ENCODE measurements at places on chromosomes 7 and 10.

- DNase-seq, result no peak
Measured at GRCh38 chr10:49837051-49837478, 74.9 kb upstream of the OGDHL start.

- no peak for DNase-seq
Measured at GRCh38 chr7:22725585-22725984, 1.4 kb upstream of the IL6 start.

GRCh38 chr7:155237297-155237696 lies 60.4 kb upstream of the INSIG1 start:
- DNase-seq, result no peak

DNA sequence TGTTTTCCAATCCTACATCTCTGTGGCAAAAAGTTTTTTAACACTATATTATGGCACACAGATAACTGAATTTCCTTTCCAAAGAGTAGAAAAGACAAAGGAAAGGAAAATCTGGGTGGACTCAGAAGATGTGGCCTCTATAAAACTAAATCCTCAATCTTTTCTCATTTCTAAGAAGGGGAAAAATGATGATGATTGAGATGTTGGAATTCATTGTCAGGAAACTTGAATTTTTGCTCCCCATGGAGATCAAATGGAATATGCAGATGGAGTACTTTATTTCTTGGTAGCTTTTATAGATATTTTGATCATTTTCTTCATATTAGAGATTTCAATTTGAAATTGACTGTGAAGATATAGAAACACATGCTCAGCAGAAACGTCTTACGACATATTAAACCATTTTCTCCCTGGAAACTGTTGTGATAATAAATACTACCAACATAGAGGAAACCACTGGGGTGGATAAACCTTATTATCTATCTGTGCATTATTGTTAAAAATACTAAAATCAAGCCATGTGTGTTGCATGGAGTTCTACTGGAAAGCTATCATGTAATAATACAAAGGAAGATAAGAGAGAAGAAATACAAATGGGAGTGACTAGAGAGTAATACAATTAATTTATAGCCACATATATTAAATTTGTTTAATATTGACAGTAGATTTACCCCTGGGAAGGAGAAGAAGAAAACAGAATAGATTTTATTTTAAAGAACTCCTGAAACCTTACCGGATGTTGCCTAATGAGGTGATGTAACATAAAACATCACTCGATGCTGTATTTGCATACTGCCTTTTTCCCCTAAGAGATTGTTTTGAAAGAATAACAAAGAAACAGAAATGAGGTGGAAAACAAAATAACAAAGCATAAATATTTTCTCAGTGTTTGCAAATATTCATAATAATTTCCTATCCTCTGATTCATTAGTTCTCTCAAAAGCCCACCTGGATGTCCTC lies 931.2 kb upstream of the C7orf33 start:
- no peak for DNase-seq

GRCh38 chr10:97584798-97585438 lies 729 bp downstream of the HOGA1 start:
- no peak for DNase-seq

- DNase-seq, result peak; percentile 83
Measured at GRCh38 chr10:62779487-62780248, 24.9 kb upstream of the ADO start.

GRCh38 chr7:123580406-123581161 lies 21.0 kb upstream of the ASB15 start:
- no peak for DNase-seq

- no peak for DNase-seq
Measured at GRCh38 chr7:149584530-149584929, 86.9 kb upstream of the ZNF746 start.

- DNase-seq, result no peak
Measured at GRCh38 chr10:87966459-87966858, 103.0 kb downstream of the PTEN start.

DNA sequence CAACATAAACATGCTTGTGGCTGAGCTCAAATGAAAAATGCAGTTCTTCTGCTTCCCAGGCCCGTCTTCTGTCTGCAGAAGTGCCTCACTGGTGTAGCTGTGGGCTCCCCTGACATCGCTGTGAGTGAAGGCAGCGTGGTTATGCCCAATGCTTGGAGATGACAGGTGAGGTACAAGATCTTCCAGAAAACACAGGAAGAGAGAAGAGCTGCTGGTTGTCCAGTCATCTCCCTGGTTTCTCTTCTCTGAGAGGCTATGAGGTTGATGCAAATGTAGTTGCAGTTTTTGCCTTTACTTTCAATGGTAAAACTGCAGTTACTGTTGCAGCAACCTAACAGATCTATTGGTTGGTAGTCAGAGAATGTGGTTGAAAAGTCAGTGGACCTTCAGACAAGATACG lies 223.6 kb downstream of the GATA3 start:
- DNase-seq, result peak; percentile 32

DNA sequence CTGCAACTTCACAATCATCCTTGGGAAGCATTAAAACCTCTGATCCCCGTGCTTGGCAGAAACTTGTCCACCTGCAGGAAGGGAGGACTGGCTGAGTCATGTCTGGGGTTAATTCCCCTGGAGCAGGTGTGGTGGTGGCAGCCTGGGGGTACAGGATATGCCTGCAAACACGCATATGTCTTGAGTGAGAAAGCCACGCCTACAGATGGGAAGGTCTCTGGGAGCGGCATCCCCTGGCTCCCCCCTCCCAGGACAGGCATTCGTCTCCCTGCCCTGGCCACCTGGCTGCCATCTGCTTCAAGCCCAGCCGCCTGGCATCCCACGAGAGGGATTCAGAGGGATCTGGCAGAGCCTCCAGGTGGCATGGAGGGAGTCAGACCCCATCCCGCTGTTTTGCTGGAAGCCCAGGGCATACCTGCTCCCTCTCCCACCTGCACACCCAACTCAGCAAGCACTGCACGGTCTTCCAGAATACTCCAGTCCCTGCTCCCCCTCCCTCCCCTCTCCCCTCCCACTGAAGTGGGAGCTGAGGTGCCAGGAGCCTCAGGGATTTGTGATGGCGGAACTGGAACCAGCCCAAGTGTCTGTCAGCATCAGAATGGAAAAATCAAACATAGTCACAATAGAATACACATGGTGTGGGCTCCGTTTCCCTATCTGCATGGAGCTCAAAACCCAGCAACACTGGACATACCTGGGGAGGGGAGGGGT lies 61.0 kb downstream of the CAMK2B start:
- DNase-seq, result no peak

DNA sequence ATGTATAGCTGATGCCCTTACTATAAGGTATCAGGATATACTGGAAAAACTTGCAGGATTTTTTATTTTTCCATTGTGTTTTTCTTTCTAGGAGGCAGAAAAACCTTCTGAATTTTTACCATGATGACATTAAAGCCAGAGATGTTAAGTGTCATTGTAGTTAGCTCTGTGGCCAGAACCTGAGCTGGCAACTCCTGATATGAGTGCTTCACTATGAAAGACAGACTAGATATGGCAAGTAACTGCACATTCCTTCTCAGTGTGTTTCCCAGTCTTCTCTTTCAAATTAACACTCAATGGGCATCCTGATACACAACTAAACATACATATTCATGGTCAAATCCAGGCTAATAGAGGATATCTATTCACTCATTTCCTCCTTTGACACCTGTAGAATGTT lies 166.2 kb downstream of the CTTNBP2 start:
- no peak for DNase-seq

DNA sequence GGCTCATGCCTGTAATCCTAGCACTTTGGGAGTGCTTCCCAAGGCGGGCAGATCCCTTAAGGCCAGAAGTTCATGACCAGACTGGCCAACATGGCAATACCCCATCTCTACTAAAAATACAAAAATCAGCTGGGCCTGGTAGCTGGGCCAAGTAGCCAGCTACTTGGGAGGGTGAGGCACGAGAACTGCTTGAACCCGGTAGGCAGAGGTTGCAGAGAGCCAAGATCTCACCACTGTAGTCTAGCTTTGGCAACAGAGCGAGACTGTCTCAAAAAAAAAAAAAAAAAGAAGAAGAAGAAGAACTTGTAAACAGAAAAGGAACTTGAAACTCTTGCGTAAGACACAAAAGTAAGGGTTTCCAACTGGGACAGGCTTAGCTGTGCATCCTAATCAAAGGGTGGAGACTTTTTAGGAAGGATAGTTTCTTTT lies 5.6 kb upstream of the IFIT2 start:
- DNase-seq, result no peak

GRCh38 chr7:44059219-44060090 lies 5.9 kb downstream of the PGAM2 start:
- DNase-seq, result no peak

DNA sequence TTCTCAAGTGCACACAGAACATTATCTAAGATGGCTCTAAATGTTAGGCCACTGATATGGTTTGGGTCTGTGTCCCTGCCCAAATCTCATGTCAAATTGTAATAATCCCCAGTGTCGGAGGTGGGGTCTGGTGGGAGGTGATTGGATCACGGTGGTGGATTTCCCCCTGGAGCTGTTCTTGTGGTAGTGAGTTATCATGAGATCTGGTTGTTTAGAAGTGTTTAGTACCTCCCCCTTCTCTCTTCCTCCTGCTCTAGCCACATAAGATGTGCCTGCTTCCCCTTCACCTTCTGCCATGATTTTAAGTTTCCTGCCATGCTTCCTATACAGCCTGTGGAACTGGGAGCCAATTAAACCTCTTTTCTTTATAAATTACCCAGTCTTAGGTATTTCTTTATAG lies 11.2 kb upstream of the GSTK1 start:
- DNase-seq, result no peak

DNA sequence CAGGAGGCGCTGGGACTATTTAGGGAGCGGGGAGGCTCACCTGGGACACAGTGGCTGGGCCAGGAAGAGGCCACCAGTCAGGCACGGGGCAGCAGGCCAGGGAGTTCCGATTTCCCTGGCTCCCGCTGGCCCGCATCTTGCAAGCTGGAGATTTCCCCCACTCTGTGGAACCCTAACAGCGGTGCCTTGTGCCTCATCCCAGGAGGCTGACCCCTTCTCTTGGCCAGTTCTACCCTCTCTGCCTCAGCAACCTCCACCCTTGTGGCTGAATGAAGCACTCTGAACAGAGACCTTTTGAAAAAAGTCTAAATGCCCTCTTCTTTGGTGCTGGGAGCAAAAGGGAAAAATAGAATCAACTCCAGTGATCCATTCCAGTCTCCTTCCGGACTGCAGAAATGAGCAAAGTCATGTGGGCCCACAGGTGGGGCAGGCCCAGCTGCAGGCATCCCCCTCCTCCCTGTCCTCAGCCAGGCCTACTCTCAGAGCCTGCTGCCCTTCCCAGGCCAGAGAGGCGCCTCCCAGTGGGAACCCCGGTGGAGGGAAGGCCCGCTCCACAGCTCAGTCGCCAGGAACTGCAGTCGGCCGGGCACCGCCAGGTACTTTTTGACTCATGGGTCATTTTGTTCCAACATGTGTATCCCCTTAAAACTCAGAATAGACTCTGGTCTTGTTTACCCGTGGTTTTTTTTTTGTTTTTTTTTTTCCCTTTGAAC lies 155.5 kb downstream of the ZNF248 start:
- no peak for DNase-seq

- DNase-seq, result no peak
Measured at GRCh38 chr7:149286811-149287400, 24.9 kb downstream of the ZNF783 start.

GRCh38 chr7:358352-358751 lies 68.4 kb downstream of the FOXL3 start:
- no peak for DNase-seq

- DNase-seq, result peak; percentile 35
Measured at GRCh38 chr7:139855498-139856270, 26.6 kb downstream of the TBXAS1 start.

DNA sequence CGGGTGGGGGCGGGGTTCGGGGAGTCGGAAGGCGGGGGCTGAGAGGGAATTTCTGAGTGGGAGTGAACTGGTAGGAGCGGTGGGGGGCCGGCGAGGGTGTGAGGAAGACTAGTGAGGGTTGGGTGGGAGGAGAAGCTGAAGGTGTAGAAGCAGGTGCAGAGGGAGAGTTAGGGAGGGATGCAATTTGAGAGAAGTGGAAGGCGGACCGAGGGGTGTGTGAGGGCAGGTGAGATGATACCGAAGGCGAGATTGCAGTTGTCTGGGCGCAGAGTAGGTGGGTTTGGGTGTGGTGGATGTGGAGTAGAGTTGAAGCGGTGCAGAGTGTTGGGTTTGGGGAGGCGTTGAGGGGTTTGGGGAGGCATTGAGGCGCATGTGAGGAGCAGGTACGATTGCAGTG lies 643 bp downstream of the KAT6B start:
- DNase-seq, result no peak

- DNase-seq, result no peak
Measured at GRCh38 chr10:109862041-109862440, 61.3 kb downstream of the XPNPEP1 start.

DNA sequence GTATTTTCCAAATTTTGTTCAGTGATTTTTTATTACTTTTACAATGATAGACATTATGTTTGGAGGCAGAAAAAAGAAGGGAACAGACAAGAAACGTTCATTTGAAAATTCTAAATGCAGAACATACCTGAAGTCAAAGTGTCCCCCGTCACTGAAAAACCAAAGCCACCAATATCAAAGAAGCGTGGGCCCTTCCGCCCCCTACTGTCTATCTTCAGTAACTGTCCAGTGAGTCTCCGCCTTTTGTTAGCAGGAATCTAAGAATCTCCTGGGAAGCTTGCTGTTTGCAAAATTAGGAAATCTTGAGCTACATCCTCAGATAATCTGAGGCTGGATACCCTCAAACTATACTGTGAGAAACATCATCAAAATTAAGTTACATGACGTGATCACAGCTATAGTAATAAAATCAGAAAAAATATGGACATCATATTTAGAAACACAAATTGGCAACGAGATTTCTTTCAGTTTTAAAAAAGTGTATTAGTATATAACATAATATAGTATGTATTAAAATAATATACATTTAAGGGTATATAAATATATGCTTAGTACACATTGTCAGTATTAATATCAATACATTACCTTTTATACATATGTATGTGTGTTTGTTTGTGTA lies 169.3 kb upstream of the AKR1E2 start:
- peak; percentile 42 for DNase-seq

DNA sequence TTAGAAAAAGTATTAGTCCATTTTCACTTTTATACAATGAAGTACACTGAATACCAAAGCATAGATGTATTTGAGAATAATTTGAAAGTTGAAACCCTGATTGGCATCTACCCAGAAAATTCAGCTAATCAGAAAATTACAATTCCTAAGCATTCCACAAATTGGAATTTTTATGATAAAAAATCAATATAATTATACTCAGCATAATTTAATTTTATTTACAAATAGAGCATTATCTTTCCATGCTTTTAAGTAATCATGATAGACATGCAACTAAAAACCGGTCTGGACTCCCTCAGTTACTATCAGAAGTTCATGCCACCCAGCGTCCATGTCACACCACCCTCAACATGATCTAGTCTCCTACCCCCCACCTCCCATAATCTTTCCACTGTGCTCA lies 50.4 kb downstream of the ARL4A start:
- DNase-seq, result no peak

GRCh38 chr7:114294036-114294435 lies 120.6 kb upstream of the FOXP2 start:
- no peak for DNase-seq

- DNase-seq, result no peak
Measured at GRCh38 chr7:155963356-155963755, 151.1 kb upstream of the SHH start.

DNA sequence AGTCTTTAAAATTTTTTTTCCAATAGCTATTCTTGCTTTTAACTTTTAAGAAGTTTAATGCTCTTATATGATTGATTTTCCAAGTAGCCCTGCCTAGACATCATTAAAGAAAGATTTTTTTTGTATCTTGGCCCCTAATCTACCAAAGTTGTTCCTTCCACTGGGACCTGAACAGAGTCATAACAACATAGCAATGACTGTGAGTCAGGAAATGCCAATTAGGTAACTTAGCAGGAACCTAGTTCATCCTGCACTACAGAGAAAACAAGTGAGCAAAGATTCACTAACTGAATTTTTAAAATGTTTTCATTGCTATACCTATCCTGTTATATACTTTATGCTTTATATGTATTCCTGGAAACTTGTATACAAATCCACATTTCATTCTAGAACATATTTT lies 284.7 kb downstream of the BICC1 start:
- no peak for DNase-seq

Data from activated CD4-positive, alpha-beta T cell treated with anti-CD3 and anti-CD28 coated beads, Interleukin-2, amount 50 U/mL, for 48 hours (primary cell).